ENCODE measurements at places on chromosomes 13 and 19.

DNA sequence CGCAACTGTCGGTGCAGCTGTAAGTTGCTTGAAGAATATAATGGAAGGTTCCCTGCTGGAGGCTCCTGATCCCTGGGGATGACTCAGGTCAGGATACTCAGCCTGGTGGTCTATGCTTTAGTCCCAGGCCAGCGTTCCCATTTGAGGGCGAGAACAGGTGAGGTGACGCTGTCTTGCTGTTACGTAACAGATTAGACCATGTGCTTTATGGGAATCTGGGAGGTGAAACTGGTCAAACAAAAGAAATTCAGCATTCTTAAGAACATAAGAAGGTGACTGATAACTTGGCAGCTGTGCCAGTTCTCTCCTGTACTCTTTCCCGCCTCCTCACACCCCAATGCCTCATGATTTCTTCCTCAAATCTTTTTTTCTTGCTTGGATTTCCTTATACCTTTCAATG lies at the start of gene CXCL17:
Gene CXCL17 (minus strand): TSS at position 114 of the 400 bp plus-strand sequence. CDS start 114 bp downstream, outside the sequence.
- no peak for DNase-seq

DNA sequence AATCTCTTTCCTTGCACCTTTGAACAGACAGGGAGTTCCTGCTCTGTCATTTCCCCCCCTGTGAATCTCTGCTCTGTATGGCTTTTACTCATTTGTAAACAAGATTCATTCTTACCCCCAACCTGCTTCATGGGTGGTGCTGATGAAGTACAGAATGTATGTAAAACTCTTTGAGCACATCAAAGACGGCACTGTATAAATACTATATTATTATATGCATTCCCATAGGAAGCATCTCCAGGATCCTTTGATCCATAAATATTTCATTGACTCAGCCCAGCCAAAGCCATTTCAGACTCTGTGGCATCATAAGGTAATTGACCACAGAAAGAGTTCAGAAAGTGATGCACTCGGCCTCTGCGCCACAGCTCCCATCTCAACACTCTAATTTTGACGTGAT lies 208.7 kb downstream of the EFNB2 start:
- no peak for DNase-seq

GRCh38 chr19:39778763-39779162 lies at the start of gene LEUTX:
LEUTX (plus strand) TSS chr19:39778854; CDS start chr19:39778921, 67 bp downstream.
- no peak for DNase-seq

DNA sequence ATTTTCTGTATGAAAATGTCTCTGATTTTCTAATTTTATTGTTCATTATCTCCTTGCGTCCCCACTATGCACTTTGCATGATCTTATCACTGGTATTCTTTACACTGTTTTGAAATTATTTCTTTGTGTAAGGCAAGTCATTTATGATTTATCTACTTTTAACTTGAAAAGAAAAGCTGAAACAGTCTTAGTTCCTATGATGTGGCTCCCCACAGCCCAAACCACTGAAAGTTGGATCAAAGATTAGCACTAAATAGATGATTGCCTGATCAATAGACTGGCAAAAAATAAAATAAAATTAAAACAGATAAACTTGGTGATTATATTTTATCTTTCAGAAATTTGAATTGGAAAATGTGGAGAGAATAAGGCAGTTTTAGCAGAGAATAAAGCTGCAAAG lies 1101.9 kb downstream of the PCDH9 start:
- DNase-seq = no peak

GRCh38 chr13:108508263-108508662 lies 121.1 kb upstream of the MYO16 start:
- DNase-seq = no peak

GRCh38 chr19:1336079-1336684 lies 47.5 kb upstream of the NDUFS7 start:
- no peak for DNase-seq

GRCh38 chr13:41019011-41019487 lies at the start of gene ELF1:
ELF1 (minus strand) TSS chr13:41019316; CDS start chr13:40982054, 37,262 bp downstream.
- DNase-seq = peak; percentile 3

- no peak for DNase-seq
Measured at GRCh38 chr13:93279982-93280381, 53.4 kb downstream of the GPC6 start.

GRCh38 chr13:21675095-21675991 lies 4.5 kb downstream of the FGF9 start:
- no peak for DNase-seq

- DNase-seq = no peak
Measured at GRCh38 chr19:6728346-6728745, 7.9 kb upstream of the C3 start.

DNA sequence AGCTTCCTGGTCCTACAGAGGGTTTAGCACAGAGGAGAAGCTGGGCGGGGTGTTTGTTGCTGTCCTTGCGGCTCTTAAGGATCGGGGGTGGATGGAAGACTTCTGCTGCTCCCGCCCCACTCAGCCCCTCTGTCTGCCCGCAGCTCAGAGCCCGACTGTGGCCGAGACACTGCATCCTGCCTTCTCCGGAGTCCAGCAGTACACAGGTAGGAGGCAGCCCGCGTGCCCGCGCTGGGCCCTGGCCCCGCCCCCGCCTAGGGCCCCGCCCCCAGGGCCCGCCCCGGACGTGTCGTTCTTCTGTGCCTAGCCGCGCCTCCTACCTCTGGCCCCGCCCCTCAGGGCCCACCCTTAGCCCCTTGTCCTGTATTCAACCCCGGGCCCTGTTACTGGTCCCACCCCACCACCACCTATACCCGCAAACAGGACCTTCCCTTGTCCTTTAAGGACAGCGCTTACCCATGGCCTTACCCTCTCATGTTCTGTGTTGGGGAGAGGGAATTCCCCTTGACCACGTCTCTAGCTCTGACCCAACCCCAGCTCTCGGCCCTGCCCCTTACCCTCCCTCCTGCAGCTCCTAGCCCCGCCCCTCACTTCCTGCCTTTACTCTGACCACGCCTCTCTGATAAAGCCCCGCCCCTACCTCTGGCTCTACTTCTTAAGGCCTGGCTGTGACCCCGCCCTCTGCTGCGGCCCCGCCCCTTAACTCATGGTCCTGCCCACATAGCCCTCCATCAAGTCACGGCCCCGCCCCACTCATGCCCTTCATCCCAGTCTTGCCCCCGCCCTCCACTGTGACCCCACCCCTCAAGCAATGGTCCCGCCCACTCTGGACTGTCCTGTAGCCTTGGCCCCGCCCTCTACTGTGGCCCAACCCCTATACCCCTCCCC lies 60.5 kb downstream of the CELF5 start:
- DNase-seq = no peak

- no peak for DNase-seq
Measured at GRCh38 chr13:97653443-97654140, 219.6 kb downstream of the RAP2A start.

DNA sequence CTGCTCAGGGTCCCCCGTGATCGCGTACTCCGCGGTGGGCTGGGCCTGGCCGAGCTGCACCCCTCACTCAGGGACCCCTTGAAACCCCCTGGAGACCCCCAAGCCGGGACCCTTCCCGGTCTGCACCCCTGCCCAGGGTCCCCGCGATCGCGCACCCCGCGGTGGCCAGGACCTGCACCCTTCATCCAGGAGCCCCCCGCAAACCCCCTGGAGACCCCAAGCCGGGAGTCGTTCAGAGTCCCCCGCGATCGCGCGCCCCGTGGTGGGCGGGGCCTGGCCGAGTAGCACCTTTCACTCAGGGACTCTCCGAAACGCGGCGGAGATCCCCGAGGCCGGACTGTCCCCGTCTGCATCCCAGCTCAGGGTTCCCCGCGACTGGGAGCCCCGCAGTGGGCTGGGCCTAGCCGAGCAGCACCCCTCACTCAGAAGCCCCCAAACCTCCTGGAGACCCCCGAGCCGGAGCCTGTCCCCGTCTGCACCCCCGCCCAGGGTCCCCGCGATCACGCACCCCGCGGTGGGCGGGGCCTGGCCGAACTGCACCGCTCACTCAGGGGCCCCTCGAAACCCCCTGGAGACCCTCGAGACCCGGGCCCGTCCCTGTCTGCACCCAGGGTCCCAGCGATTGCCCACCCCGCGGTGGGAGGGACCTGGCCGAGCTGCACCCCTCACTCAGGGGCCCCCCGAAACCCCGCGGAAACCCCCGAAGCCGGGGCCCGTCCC lies 748 bp downstream of the LMNB2 start:
- DNase-seq = no peak

- DNase-seq = no peak
Measured at GRCh38 chr13:41117869-41118268, 14.7 kb downstream of the KBTBD6 start.

DNA sequence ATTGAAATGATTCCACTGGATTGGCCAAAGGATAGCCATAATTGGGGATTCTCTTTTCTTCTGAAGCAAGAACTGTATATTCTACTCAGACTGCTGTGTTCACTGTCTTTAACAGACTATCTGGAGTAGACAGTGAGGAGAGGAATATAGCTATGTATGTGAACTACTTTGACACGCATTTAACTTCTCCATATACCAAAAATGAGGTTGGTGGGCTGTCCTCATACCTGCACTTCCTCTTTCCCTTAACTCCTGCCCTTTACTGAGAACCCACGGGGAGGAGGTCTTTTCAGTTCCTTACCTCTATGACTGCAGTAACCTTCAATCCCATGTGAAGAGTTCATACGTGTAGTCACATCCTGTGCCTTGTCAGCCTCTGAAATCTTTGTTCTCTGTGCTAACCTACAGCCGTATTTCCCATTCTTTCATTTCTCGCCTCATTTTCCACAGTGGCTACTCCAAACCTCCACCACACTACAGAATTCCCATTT lies 305.8 kb downstream of the MTUS2 start:
- no peak for DNase-seq

- DNase-seq = no peak
Measured at GRCh38 chr13:112704308-112705145, 14.7 kb downstream of the ATP11A start.

- no peak for DNase-seq
Measured at GRCh38 chr19:49469828-49470614, 4.0 kb upstream of the FLT3LG start.

GRCh38 chr19:46924874-46925547 lies 64.2 kb downstream of the ARHGAP35 start:
- DNase-seq = no peak

DNA sequence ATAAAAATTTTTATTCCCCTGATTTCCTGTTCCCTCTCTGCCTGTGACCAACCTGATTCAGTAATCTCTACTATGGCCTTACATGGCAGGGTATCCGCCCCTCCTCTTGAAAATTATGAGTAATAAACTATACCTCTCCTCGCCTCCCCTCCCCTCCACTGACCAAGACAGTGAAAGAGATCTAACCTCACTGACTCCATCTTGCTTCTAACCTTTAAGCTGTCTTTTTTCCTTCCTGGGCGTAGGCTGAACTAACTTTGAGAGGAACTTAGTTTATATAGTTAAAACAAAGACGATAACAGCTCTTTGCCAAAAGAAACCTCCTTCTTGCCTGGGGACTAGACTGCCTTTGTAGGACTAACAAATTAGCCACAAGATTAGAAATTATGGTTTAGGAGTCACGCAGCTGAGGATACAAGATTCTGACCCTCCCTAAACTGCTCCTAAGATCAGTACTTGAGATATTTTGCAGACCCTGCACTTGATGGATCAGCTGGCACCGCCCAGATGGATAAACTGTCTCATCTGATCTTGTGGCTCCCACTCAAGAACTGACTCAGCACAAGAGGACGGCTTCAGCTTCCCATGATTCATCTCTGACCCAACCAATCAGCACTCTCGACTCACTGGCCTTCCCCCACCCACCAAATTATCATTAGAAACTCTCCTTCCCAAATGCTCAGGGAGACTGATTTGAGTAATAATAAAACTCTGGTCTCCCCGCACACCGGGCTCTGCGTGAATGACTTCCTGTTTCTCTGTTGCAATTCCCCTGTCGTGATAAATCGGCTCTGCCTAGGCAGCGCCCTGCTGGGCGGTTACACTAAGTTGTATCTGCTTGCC lies 187.1 kb downstream of the TDRD3 start:
- no peak for DNase-seq

- no peak for DNase-seq
Measured at GRCh38 chr19:7730286-7731217, 1.4 kb downstream of the CLEC4G start.

GRCh38 chr19:5625641-5626040 lies 2.8 kb downstream of the SAFB start:
- no peak for DNase-seq

- no peak for DNase-seq
Measured at GRCh38 chr19:38032151-38032550, 125.1 kb downstream of the SIPA1L3 start.

- no peak for DNase-seq
Measured at GRCh38 chr19:45200568-45200967, 22.0 kb downstream of the BLOC1S3 start.

DNA sequence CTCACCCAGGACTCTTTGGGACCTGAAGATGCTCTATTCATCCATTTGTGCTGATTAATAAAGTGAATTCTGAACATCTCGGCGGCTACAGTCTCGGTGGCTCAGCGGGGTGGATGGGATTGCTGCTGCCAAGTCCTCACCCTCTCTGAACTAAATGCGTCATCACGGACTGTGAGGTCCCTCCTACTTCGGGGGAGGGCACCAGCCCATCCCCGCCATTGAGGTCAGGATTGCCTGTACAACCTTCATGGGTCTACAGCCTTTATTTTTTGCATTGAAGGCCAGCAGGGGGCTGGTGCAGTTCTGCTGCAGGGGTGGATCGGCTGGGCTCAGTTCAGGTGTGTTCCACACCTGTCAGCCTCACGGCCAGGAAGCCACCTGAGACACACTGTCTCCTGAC lies 181.8 kb downstream of the COL4A1 start:
- no peak for DNase-seq

DNA sequence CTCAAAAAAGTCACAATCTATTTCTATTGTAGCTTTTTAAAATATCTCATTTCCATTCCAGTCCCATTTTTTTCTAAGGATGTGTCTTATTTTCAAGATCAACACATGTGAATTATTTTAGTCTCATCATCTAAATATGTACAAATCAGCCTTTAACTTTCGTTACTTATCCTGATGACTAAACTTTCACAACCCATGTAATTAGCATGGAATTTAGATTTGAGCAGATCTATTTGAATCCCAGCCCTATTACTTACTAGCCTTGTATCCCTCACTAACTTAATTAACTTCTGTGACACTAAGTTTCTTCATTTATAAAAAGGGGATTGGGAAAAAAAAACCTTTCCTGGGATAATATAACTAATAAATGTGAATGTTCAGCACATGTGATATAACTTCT lies 81.1 kb downstream of the UFM1 start:
- DNase-seq = no peak

GRCh38 chr13:35770756-35771297 lies 294.3 kb upstream of the MAB21L1 start:
- DNase-seq = no peak

DNA sequence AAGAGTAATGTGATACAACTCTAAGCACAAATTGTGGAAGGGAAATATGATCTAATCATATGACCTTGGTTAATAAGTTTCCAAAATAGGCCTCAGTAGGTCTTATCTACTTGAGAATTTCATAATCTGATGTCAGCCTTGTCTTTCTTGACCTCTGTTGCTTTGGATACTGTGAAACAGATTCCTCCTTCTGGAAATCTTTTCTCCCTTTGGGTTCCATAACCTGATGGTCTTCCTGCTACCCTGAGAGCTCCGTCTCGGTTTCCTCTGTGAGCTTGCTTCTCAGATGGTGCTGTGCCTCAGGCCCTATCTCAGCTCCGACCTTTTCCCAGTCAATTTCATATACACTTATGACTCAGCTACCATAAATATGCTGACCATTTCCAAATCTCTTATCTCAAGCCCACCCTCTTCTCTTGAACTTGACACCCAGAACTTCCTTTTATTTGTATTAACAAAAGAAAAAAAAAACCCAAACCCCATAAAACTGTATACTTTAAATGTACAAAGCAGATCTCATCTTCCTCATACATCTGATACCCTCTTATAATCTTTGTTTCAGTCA lies 6.4 kb upstream of the SLC46A3 start:
- no peak for DNase-seq

- DNase-seq = no peak
Measured at GRCh38 chr13:98353750-98354149, 176.7 kb upstream of the RNF113B start.

Data from NCI-H1436 treated with DMSO at 0.1 percent for 48 hours (cell line).